ENCODE measurements at places on chromosomes 1 and 21.

DNA sequence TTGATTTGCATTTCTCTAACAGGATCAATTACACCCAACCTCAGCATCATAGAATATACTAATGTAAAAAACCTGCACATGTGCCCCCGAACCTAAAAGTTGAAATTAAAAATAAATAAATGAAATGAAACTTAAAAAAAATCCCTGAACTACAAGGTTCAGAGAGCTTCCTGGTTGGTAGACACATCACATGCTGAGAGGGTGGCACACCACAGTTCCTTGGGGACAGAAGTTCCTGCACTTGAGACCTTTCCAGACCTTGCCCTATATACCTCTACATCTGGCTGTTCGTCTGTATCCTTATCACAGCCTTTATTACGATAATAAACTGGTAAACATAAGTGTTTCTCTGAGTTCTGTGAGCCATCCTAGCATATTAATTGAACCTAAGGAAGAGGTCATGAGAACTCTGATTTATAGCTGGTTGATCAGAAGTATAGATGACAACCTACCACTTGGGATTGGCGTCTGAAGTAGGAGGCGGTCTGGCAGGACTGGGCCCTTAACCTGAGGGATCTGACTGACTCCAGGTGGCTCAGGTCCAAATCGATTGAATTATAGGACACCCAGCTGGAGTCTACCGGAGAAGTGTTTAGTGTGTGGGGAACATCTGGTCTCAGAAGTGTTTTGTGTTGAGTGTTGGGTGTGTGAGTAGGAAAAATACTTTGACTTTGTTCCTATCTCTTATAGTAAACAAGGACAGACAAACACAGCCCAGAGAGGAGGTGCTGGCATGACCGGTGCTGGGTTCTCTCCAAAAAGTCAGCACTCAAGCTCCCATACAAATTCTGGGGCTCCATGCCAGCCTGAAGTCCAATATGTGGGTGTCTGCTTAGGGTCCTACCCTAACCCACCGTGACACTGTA, 19.0 kb downstream of the C1orf115 start:
- DNase-seq: no peak

- no peak for DNase-seq
Measured at GRCh38 chr1:41623736-41624135, 139.3 kb upstream of the EDN2 start.

- DNase-seq: no peak
Measured at GRCh38 chr1:218572050-218572449, 226.9 kb downstream of the TGFB2 start.

GRCh38 chr1:246329900-246330299, 177.2 kb downstream of the SMYD3 start:
- DNase-seq: no peak

DNA sequence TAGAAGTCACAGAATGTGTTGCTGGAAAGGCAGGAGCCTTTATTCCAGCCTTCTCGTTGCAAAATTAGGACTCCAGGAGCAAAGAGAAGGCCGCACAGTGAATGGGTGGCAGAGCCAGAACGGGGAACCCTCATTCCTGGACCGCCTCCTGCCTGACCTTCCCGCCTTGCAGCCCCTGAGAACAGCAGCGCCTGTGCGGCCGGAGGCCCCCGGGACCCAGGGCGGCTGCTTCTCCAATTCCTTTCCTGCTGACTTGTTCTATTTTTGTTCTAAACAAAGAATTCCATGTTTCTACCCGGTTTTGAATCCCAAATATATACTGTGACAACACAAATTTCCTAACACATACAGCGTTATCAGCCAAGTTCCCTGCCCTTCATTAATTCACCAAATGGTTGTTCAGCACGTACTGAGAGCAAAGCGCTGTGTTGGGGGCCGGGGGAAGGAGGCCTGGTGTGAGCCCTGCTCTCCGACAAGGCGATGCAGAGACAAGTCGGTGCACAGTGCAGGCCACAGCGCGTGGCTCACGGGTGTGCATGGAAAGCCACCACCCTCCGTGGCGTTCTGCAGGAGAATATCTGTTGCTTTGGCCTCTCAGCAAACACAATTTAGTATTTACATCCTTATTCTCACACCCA, 31.9 kb upstream of the COL6A2 start:
- no peak for DNase-seq

GRCh38 chr1:197374428-197374827, 106.4 kb downstream of the CRB1 start:
- no peak for DNase-seq
